ENCODE measurements at places on chromosomes 11 and 22. TPM values are rescaled to one million over a fixed set of nuclear protein-coding genes. Genes with fewer than 3 reads are reported as not detected.
A peak's percentile ranks its signal among the peaks of the same experiment; 100 is the strongest.

The OR5B21 gene
- not detected for total RNA-seq

The OR5P2 gene
- not detected for total RNA-seq

The GRK3 gene
- 1.8 TPM for total RNA-seq

The ACER3 gene
- 11.2 TPM for total RNA-seq

The MS4A14 gene
- not detected for total RNA-seq

The PATE2 gene
- 0.36 TPM for total RNA-seq

The MFRP gene
- total RNA-seq, result not detected

- H3K36me3 ChIP-seq, result peaks cover 29% of the 10 kb centered on the region
- H3K4me3 ChIP-seq, result no peak overlapping the region
- H3K27me3 ChIP-seq, result no peaks in the 10 kb centered on the region
- H3K27ac ChIP-seq, result no peak overlapping the region
- H3K4me1 ChIP-seq, result peaks cover 27% of the 10 kb centered on the region
Measured at GRCh38 chr22:19852177-19852781, 2.4 kb downstream of the GNB1L start.

GRCh38 chr11:113213549-113213948 lies 100.8 kb upstream of the TTC12 start:
- no peaks in the 10 kb centered on the region for H3K36me3 ChIP-seq
- no peak for DNase-seq
- H3K4me1 ChIP-seq, result no peaks in the 10 kb centered on the region
- H3K27me3 ChIP-seq, result no peaks in the 10 kb centered on the region

DNA sequence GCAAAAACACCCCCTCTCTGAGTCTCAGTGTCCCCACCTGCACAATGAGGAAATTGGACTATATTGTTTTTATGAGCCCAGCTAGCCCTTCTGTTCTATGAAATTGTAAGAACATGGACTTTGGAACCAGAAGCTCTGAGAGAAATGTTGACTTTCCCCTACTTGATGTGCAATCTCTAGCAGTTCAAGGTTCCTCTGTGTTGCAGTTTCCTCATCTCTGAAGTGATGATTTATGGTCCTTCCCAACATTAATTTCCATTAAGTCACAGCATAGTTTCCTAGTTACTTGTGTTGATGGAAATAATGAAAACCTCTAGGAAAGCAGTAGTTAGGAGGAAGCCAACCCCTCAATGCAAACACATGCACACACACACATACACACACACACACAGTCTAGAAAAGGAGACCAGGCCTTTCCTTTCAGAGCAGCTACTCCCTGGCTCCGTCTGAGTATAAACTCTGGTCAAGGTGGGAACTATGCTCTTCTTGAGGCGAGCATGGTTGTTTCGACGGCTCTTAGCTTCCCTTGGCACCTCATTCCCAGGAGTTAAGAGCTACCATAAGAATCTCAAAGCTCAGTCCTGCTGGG lies 518.4 kb downstream of the SOX6 start:
- peaks cover 13% of the 10 kb centered on the region for H3K27me3 ChIP-seq
- H3K36me3 ChIP-seq, result no peaks in the 10 kb centered on the region
- H3K27ac ChIP-seq, result no peak overlapping the region
- H3K4me1 ChIP-seq, result no peaks in the 10 kb centered on the region
- no peak for DNase-seq

- H3K27me3 ChIP-seq, result no peaks in the 10 kb centered on the region
- no peak overlapping the region for H3K27ac ChIP-seq
- H3K4me3 ChIP-seq, result no peak overlapping the region
- H3K36me3 ChIP-seq, result peaks cover 97% of the 10 kb centered on the region
- peaks cover 8% of the 10 kb centered on the region for H3K4me1 ChIP-seq
- DNase-seq, result peak; percentile 79
Measured at GRCh38 chr22:20090730-20091240, 10.7 kb downstream of the DGCR8 start.

DNA sequence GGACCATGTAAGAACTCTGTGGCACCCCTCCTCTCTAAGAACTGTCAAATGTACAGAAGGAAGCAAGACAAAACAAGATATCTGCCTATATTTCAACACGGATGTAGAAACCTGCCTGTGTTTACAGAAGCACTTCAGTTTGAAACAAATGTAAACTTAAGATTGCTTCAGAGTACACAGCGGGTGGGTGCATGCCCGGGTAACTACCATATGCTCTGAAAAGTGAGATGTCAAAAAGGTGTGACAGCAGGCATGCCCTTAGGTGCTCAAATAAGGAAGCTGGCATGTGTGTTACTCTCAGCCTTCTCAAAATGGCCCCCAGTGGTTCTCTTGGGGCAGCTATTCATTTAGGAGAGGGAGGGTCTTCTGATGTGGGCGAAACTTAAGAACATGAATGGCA lies 5.2 kb downstream of the ACP2 start:
- peaks cover 60% of the 10 kb centered on the region for H3K36me3 ChIP-seq
- H3K27ac ChIP-seq, result no peak overlapping the region
- H3K4me1 ChIP-seq, result peaks cover 23% of the 10 kb centered on the region
- H3K4me3 ChIP-seq, result no peak overlapping the region
- no peak for DNase-seq

DNA sequence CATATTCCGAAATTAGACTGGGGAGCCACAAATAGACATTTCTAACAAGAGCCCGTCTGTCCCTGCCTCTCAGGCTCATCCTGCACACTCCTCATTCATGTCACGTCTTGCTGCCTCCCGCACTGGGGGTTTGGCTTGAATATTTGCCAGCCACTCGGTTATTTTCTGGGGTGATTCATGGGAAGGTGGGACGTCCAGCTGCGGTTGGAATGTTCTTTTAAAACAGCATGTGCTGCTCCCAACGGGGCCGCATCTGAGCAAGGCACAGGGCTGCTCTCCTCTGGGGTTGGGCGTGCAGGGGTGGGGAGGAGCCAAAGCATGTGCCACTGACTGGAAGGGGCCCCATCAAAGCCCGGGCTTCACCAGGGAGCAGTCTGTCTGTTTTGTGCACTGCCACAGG lies 25.9 kb upstream of the SLC5A4 start:
- no peak overlapping the region for H3K27ac ChIP-seq
- H3K27me3 ChIP-seq, result no peaks in the 10 kb centered on the region
- no peaks in the 10 kb centered on the region for H3K36me3 ChIP-seq
- DNase-seq, result no peak
- no peaks in the 10 kb centered on the region for H3K4me1 ChIP-seq

DNA sequence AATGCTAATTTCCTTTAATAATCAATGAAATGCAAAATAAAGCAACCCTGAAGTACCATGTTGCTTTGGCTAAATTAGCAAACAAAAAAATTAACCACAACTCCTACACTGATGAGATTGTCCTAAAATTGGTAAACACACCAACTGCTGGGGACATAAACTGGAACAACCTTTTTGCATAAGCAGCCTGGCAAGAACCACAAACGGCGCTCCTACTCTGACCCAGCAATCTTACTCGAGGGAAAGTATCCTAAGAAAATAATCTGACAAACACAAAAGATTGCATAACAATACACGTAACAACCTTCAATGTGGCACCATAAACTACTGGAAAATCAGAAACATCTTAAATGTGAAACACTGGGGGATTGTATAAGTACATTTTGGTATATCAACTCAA lies 189.8 kb upstream of the PITPNB start:
- H3K27me3 ChIP-seq, result no peaks in the 10 kb centered on the region
- peak; percentile 68 for DNase-seq
- peaks cover 39% of the 10 kb centered on the region for H3K4me1 ChIP-seq
- no peaks in the 10 kb centered on the region for H3K36me3 ChIP-seq
- H3K4me3 ChIP-seq, result no peak overlapping the region

- DNase-seq, result peak; percentile 82
- H3K27ac ChIP-seq, result no peak overlapping the region
- H3K36me3 ChIP-seq, result no peaks in the 10 kb centered on the region
Measured at GRCh38 chr22:45880716-45881523, 96.0 kb downstream of the WNT7B start.

- peaks cover 7% of the 10 kb centered on the region for H3K4me1 ChIP-seq
- no peaks in the 10 kb centered on the region for H3K27me3 ChIP-seq
- no peak for DNase-seq
- H3K36me3 ChIP-seq, result no peaks in the 10 kb centered on the region
- no peak overlapping the region for H3K4me3 ChIP-seq
Measured at GRCh38 chr22:39264349-39265038, 19.7 kb upstream of the PDGFB start.

DNA sequence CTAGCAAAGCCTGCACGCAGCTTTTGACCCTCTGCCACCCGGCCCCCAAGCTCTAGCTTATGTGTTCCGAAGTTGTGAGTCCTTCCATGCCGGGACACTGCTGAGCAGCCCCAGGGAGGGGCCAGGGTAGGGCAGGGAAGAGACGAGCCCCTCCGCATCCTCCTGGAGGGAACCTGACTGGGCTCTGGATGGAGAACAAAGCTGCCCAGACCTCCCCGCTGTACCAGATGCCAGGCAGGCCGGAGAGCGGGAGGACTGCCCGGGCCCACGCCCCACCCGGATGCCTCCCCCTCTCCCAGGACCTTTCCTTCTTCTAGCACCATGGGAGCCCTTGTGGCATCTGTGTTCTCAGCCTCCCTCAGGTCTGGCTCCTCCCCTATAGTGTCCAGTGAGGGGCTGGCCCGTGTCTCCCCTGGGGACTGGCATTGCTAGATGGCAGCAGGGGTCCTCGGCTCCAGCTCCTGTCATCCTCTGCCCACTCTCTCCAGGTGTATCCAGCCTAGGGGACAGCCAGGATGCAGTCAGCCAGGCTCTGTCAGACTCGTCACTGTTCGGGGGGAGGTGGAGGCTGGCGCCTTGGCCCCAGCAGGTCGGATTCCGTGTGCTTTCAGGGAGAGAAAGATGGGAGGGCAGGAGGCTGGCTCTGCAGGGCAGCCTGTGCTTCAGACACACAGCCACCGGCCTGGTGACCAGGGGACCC lies 46.1 kb downstream of the ALX4 start:
- no peaks in the 10 kb centered on the region for H3K4me1 ChIP-seq
- no peak overlapping the region for H3K27ac ChIP-seq
- DNase-seq, result no peak
- no peaks in the 10 kb centered on the region for H3K36me3 ChIP-seq

DNA sequence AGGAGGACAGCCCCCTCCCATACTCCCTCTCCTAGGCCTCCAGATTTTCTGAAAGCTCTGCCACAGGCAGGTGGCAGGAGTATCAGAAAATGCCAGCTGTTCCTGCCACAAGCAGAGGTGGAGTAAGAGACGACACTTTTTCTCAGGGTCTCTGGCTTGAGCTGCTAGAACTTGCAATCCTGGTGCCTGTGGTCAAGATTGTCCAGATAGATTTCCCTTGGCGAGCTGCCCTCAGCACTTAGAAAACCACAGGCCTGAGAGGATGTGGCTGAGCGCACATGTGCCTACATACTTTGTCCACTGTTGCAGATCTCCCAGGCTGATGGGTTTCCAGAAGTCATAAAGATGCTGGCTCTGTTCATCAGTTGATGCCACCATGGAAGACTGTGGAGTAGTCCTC lies 65.7 kb upstream of the NAV2 start:
- H3K4me1 ChIP-seq, result peaks cover 16% of the 10 kb centered on the region
- H3K4me3 ChIP-seq, result no peak overlapping the region
- H3K27me3 ChIP-seq, result peaks cover 3% of the 10 kb centered on the region
- peak; percentile 89 for DNase-seq
- H3K36me3 ChIP-seq, result no peaks in the 10 kb centered on the region

DNA sequence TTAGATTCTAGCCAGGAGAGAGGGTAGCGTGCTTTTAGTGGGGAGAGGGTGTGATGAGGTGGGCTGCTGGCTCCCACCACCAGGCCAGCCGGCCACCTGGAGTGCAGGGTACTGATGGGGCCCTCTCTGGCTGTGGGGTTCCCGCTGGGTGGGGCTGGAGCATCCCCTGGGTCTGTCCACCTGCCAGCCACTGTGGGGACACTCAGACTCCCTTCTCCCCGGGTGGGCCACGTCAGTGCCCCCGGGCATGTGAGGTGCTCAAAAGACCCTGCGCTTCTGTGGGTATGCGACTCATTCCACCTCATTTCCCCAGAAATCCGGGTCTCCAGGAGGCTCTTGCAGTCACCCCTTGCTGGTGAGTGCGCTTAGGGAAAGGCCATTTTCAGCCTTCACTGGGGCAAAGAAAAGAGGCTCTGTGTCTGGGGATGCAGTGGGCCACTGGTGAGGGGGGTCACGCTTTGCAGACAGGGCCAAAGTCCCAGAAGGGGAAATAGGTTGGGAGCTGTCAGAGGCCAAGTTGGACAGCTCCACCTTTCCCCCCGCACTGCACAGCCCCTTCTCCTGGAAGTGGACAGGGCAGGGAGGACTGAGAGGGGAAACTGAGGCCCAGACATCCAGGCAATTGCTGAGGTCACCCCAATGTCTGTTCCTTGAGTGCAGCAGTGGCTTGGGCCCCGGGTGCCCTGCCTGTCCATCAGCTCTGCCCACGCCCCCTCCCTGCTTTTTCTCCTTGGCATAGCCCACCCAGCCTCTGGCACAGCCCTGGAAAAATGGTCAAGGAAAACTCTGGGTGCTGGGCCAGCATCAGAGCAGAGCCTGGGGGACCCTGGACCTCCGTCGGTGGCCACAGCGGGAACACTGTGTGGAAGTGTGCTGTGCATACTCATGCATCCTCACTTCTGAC lies 53.3 kb downstream of the TPCN2 start:
- no peaks in the 10 kb centered on the region for H3K4me1 ChIP-seq
- no peaks in the 10 kb centered on the region for H3K36me3 ChIP-seq
- no peak for DNase-seq
- H3K27me3 ChIP-seq, result peaks cover 25% of the 10 kb centered on the region

DNA sequence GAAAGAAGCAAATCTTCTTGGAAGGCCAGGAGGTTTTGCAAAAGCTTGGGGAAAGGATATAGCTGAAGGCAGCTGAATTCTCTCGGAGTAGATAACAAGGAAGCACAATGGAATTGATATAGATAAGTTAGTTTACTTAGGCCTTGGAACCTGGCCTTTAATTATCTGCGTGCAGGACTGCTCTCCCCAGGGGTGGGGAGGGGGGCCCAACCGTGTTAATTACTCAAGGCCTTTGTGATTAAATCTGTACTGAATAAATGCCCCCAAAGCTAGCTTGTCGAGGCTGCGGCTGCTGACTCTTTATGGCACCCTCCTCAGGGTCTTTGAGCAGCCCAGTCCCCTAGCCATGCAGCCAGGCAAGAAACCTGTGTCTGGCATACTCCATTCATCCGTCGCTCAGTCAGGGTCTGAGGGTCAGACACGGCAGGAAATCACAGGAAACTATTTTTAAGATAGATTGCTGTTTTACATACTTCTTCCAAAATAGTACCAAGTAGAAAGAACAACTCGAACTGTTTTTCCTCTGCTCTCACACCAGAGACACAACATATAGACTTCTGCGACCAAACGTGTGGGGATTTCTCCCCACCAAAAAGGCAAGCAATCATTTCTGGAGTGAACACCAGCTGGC lies 36.5 kb downstream of the MS4A2 start:
- H3K4me1 ChIP-seq, result no peaks in the 10 kb centered on the region
- no peak overlapping the region for H3K4me3 ChIP-seq

GRCh38 chr22:30266445-30267381 lies at the start of gene OSM:
Gene OSM (minus strand): TSS chr22:30266851. CDS start chr22:30266799, 52 bp downstream.
- no peak within 1 kb of the TSS for H3K27ac ChIP-seq
- H3K4me1 ChIP-seq, result peaks cover 16% of the 10 kb centered on the region
- no peaks in the 10 kb centered on the region for H3K36me3 ChIP-seq
- peak; percentile 91 for DNase-seq

- H3K4me1 ChIP-seq, result peaks cover 25% of the 10 kb centered on the region
- H3K4me3 ChIP-seq, result no peak overlapping the region
- no peak overlapping the region for H3K27ac ChIP-seq
- no peaks in the 10 kb centered on the region for H3K27me3 ChIP-seq
Measured at GRCh38 chr11:78044706-78045105, 19.0 kb upstream of the THRSP start.

GRCh38 chr22:21457023-21457787 lies 10.0 kb upstream of the TMEM191C start:
- no peaks in the 10 kb centered on the region for H3K27me3 ChIP-seq
- no peak for DNase-seq
- H3K27ac ChIP-seq, result no peak overlapping the region
- no peaks in the 10 kb centered on the region for H3K4me1 ChIP-seq
- H3K4me3 ChIP-seq, result no peak overlapping the region

GRCh38 chr11:72308226-72309073 lies 64.5 kb upstream of the PHOX2A start:
- peak overlapping the region; percentile 11 for H3K4me3 ChIP-seq
- peaks cover 3% of the 10 kb centered on the region for H3K36me3 ChIP-seq
- DNase-seq, result peak; percentile 91
- H3K27ac ChIP-seq, result peak overlapping the region; percentile 57
- peaks cover 24% of the 10 kb centered on the region for H3K4me1 ChIP-seq
